Thymus (tissue), 14 donors: ENCODE measurements at places on chromosomes 13 and 19. TPM values are rescaled to one million over a fixed set of nuclear protein-coding genes. Genes with fewer than 3 reads are reported as not detected.

DNA sequence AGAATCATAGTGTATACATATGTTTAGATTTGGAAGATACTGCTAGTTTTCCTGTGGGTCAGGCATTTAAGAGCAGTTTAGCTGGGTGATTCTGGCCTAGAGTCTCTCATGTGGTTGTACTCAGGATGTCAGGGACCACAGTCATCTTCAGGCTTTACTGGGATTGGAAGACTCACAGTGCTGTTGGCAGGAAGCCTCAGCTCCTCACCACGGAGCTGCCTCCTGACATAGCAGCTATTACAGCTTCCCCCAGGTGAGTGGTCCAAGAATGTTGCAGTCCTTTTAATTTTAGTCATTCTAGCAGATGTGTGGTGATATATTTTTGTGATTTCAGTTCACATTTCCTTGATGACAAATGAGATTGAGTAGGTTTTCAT lies 16.9 kb upstream of the GPR18 start:
- no peak overlapping the region for H3K4me3 ChIP-seq
- peaks cover 37% of the 10 kb centered on the region for H3K36me3 ChIP-seq
- H3K27me3 ChIP-seq: no peaks in the 10 kb centered on the region
- peaks cover 5% of the 10 kb centered on the region for H3K4me1 ChIP-seq
- no peak overlapping the region for H3K27ac ChIP-seq

GRCh38 chr19:55373306-55373992 lies 3.2 kb upstream of the TMEM190 start:
- H3K36me3 ChIP-seq: no peaks in the 10 kb centered on the region
- peaks cover 98% of the 10 kb centered on the region for H3K27me3 ChIP-seq
- DNase-seq: no peak
- no peak overlapping the region for H3K4me3 ChIP-seq

DNA sequence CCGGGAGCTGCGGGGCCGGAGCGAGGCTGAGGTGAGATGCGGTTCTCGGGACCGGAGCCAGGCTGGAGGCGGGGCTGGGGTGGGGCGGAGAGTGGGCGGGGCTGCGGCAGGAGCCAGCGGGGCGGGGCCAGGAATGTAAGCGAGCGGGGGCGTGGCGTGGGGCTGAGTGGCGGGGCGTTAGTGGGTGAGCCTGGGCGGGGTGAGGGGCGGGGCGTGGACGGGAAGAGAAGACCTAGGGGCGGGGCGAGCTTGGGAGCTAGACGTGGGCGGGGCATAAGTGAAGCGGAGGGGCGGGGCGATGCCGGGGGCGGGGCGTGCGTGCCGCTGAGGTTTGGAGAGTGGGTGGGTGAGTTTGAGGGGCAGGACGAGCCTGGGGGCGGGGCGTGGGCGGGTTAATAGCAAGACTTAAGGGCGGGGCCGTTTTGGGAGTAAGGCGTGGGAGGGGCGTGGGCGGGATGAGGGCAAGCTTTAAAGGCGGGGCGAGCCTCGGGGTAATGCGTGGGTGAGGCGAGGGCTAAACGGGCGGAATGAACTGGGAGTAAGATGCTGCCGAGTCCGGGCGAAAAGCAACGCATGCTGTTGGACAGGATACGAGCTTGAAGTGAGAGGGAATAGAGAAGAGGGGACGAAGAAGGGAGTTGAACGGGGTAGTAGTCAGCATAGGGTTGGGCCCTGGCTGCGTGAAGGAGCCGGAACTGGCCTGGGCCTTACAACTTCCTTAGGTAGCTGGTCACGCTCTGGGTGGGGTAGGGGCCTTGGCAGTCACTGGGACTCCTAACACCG lies 572 bp downstream of the SNAPC2 start:
- H3K4me3 ChIP-seq: peak overlapping the region; percentile 50
- H3K27me3 ChIP-seq: peaks cover 47% of the 10 kb centered on the region
- peak; percentile 94 for DNase-seq
- peaks cover 14% of the 10 kb centered on the region for H3K36me3 ChIP-seq
- H3K27ac ChIP-seq: peak overlapping the region; percentile 92

ZNF626 gene
- 17.2 TPM for total RNA-seq

DNA sequence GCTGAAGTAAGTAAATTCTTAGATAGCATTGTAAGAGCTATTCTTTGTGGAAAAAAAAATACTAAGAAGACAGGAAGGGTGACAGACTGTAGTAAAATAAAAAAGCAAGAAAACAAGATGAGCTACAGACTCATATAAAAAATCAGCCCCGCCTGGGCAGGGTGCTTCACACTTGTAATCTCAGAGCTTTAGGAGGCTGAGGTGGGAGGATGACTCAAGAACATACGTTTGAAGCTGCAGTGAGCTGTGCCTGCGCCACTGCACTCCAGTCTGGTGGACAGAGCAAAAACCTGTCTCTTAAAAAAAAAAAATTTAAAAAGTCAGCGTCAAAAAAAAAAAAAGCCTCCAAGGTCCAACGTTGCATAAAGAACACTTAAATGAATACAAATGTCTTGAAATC lies 102.1 kb downstream of the VWA8 start:
- no peaks in the 10 kb centered on the region for H3K36me3 ChIP-seq
- H3K27ac ChIP-seq: no peak overlapping the region
- H3K27me3 ChIP-seq: no peaks in the 10 kb centered on the region
- no peaks in the 10 kb centered on the region for H3K4me1 ChIP-seq

SHC2 gene
- total RNA-seq: 1.1 TPM

GRCh38 chr19:11323601-11324078 lies 15.8 kb downstream of the RAB3D start:
- peak overlapping the region; percentile 33 for H3K4me3 ChIP-seq
- DNase-seq: no peak
- peaks cover 16% of the 10 kb centered on the region for H3K4me1 ChIP-seq
- H3K27me3 ChIP-seq: no peaks in the 10 kb centered on the region

TCF3 gene
- 76.0 TPM for total RNA-seq

DNA sequence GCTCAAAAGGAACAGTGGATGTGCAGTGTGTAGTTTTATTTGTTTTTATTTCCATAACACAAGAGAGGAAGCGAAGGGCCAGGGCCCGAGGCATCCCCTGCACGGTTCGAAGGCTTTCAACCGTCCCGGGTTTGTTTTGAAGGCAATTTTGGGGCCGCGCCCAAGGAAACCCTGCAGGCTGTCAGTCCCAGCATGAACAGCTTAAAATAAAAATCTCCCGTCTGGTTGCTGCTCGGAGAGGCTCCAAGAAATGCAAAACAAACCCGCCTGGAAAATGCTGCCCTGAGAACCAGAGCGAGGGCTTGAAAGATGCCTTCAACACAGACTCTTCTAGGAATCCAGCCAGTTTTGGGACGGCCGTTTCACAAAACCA lies 16.0 kb downstream of the LSM4 start:
- peaks cover 63% of the 10 kb centered on the region for H3K4me1 ChIP-seq
- peak overlapping the region; percentile 25 for H3K27ac ChIP-seq
- no peak overlapping the region for H3K4me3 ChIP-seq
- H3K27me3 ChIP-seq: no peaks in the 10 kb centered on the region
- no peak for DNase-seq
- H3K36me3 ChIP-seq: peaks cover 61% of the 10 kb centered on the region

DNA sequence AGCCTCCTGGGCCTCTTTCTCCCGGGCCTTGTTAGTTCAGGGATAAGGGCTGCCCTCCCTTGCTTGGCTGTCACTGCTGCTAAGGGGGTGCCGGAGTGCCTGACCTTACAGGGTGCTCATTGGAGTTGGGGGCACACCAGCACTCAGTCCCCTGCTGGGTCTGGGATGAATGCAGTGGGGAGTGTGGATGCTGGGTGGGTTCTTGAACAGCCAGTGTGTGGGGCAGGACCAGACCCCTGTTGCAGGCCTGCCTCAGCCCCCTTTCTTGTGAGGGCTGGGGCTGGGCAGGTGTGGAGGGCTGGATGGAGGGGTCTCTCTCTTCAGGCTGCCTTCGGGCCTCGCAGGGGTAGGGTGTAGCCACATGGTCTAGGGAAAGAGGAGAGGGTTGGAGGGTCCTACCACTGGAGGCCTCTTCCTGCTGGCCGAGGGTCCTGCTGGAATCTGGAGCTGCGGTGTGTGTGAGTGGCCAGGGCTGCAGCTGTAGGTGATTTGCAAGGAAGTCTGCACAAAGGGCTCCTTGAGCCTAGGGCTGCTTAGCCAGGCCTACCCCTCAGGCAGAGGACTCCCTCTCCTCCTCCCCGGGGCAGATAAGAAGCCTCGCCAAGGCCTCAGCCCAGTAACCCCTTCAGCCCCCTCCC lies 3.2 kb downstream of the CEBPA start:
- no peaks in the 10 kb centered on the region for H3K36me3 ChIP-seq
- peaks cover 2% of the 10 kb centered on the region for H3K4me1 ChIP-seq
- H3K4me3 ChIP-seq: no peak overlapping the region
- no peak for DNase-seq
- H3K27me3 ChIP-seq: peaks cover 46% of the 10 kb centered on the region

DNA sequence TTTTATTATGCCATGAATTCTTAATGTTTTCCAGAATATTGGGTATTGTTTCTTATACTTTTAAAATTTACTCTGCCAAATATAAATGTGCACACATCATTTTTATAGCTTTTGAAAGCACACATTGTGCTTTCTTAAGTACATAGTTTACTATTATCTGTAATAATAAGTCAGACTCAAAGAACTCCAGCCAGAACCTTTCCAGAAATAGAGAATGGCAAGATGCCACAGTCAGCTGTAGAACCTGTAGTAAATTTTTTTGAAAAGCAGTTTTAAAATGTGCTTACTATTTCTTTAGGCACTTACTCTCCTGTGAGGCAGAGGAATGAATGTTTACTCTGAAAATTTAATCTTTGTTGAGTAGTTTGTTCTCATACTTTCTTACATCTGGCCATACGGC lies 1287.1 kb downstream of the PCDH9 start:
- H3K4me3 ChIP-seq: no peak overlapping the region
- H3K27me3 ChIP-seq: no peaks in the 10 kb centered on the region
- DNase-seq: no peak
- H3K4me1 ChIP-seq: no peaks in the 10 kb centered on the region
- H3K36me3 ChIP-seq: no peaks in the 10 kb centered on the region
